Activated T-helper 1 cell treated with anti-CD3 and anti-CD28 coated beads, Interleukin-12 subunit alpha, Interleukin-12 subunit beta, Interleukin-2, Interleukin-4 antibody, amounts not matched to agents 30 ng/mL and 10 ng/mL and 1 ng/mL, durations not matched to agents 14 hours and 24 hours and 36 hours (primary cell): ENCODE measurements at places on chromosomes 7 and 10. TPM values are rescaled to one million over a fixed set of nuclear protein-coding genes. Genes with fewer than 3 reads are reported as not detected.

DNA sequence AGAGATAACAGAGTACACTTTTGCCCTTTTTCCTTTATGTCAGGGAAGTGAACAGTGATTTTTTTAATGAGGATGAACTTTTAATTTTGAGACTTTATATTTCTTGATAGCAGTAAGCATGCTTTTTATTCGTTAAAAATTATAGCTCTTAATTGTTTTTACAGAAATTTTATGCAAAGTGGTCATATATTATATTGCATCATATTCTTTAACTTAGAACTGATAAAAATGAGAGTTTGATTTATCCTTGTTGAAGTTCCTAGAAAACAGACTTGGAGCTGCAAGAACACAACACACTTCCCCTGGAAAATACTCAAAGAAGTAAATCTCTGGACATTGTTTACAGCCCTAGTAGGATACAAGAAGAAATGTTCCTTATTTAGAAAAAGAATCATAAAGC lies 21.2 kb upstream of the MINDY3 start:
- no peak for DNase-seq

TMEM176B gene
- total RNA-seq = not detected in 2 replicates

DNA sequence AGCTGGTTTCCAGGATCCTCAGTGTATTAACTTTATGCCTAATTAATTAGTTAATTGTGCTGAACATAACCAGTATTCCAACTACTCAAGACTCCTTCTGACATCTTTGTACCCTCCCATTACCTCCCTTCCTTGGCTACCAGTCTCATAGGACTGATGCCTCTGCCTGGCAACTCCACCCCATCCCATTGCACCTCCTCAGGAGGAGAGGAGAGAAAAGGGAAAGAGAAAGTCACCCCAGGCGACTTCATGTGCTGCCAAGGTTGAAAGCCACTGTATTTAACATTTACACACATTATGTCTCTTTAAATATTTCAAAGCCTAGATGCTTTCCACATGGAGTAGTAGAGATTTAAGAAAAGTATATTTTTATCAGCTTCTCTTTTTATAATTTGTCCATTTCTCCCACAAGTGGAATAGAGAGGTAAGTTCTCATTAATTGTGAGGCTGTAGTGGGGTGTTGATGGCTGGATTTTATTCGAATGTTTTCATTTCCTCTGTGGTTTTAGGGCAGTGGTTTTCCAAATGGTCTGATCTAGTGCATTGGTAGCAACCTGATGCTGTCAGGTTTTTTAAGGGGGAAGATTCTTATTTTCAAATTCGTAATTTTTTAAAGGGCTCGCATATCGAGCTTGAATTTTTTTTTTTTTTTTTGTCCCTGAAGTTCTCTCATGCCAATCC lies 148.0 kb downstream of the BICC1 start:
- no peak for DNase-seq

DNA sequence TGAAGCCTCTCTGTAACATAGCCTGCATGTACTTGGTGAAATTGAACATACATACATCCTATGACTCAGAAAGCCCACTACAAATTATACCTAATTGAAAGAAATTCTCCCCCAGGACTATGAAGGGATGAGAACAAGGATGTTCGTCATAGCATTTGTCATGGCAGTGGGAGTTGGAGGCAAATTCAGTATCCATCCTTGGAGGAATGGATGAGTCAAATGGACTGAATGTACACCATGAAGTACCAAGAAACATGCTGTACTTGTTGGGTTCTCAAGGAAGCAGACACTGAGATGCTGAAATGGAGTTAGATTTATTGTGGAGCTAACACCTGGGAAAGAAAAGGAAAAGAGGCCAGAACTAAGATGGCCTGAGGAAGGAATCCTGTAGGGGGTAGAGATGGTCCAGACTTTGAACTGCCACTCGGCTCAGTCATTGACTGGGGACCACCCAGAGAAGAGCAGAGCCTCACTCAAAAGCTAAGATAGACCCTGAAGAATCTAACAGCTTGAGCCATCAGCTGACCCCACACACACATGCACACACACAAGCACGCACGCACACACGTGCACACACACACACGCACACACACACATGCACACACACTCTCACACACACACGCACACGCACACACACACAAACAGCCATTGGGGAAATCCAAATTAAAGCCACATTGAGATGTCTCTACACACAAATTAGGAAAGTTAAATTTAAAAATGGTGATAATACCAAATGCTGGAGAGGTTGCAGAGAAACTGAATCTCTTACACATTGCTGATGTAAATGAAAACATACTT lies 22.3 kb downstream of the AOC1 start:
- no peak for DNase-seq

GRCh38 chr10:133109711-133110110 lies 22.0 kb downstream of the ADGRA1 start:
- DNase-seq = no peak

DNA sequence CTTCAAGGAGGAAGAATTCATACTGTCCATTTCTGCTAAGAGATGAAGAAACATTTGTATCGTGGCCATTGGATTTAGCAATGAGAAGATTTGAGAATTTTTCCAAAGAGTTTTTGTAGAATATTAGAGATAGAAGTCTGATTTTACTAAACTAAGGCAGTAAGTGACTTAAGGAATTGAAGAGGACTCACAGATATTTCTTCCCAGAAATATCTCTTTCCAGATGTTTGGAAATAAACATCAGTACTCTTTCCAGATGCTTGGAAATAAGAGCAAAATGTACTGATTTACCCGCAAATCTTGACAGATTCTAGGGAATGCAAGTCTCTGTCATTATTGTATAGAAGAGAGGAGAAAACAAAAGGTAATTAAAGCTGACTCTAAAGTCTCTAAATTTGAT lies 91.3 kb downstream of the IMMP2L start:
- no peak for DNase-seq

GRCh38 chr10:32932225-32932729 lies 25.8 kb downstream of the ITGB1 start:
- DNase-seq = no peak

HOXA7 gene
- total RNA-seq = not detected in 2 replicates

GRM3 gene
- not detected in 2 replicates for total RNA-seq

ZNF239 gene
- 1.4 and 1.7 TPM in 2 replicates for total RNA-seq

GRCh38 chr7:30225863-30226613 lies 58.4 kb upstream of the ZNRF2 start:
- DNase-seq = no peak

DNA sequence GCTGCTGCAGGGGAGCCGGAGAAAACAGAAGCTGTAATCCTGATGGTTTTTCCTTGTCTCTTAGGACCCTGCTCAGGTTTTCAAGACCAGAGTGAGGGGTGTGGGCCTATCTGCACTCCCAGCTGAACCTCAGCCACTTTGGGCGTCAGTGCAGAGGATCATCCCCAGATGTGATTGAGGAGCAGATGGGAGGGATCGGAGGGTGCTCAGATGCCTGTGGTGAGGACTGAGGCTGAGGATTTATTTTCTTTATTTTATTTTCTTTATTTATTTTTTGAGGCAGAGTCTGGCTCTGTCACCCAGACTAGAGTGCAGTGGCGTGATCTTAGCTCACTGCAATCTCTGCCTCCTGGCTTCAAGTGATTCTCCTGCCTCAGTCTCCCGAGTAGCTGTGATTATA lies 13.9 kb downstream of the COL26A1 start:
- DNase-seq = no peak

ADARB2 gene
- total RNA-seq = 0.05 and 0.20 TPM in 2 replicates

DNA sequence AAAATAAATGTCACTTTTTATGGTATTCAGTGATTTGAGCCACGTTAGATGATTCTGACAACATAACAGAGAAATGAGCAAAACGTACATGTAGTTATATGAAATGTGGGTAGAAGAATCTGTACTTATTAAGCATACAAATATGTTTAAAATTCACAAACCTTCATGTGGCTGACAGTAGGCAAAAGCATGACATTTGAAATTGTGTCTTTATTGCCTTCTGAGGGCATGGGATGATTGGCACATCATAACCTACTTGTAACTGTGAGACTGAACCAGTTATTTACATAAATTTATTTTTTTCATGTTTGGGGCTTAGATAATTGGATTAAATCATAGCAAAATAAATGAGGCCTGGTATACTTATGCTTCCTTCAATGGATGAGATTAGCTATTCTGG lies 202.2 kb downstream of the DNAJB9 start:
- DNase-seq = no peak

DNA sequence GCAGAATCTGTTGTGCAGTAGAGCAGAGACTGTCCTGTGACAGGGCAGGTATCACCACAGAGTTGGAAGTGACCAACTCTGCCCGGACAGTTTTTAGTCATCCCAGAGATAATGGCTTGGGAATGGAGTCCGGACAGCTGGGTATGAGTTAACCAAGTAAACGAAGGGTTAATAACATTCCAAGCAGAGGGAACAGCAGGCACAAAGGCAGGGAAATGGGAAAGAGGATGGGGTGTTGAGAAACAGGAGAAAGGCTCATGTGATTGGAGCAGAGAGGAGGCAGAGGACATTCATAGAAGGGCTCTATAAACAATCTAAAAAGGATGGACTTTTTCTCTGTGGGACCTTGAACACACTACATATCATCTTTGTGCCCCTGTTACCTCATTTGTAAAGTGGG lies 132.2 kb upstream of the YAE1 start:
- no peak for DNase-seq

- DNase-seq = no peak
These were observed 29.7 kb upstream of the GSDME start for GRCh38 chr7:24786941-24787340.

NODAL gene
- total RNA-seq = not detected in 2 replicates

CLDN3 gene
- total RNA-seq = not detected in 2 replicates

DNA sequence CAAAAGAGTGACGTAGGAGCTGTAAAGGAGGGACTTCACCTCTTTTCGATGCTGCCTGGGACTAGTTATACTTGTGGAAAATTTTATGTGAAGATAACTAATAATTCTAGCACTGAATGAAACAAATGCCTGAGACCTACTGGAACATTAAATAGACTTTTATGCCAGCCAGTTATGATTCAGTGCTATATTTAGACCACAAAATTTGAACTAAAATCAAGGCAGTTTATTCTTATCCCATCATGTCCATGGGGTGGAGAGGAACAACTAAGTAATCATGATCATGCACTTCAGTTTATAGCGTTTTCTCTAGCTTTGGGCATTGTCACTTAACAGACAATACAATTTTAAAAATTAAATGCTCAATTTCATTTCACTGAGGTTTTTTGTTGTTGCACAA lies 76.7 kb downstream of the ZEB1 start:
- DNase-seq = no peak

GRCh38 chr10:18955061-18955460 lies 93.5 kb upstream of the MALRD1 start:
- no peak for DNase-seq

DNA sequence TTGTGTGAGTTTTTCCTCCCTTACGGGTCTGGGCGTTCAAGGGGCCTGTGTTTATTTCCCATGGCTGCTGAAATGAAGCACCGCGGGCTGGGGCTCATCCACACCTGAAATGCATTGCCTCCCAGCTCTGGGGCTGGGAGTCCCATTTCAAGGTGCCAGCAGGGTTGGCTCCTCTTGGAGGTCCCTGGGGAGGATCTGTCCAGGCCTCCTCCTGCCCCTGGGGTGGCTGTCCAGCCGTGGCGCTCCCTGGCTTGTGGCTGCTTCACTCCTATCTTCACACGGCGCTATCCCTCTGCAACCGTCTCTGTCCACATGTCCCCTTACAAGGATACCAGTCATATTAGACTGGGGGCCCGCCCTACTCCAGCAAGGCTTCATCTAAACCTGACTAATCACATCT lies 41.1 kb upstream of the CNPY1 start:
- no peak for DNase-seq

DNA sequence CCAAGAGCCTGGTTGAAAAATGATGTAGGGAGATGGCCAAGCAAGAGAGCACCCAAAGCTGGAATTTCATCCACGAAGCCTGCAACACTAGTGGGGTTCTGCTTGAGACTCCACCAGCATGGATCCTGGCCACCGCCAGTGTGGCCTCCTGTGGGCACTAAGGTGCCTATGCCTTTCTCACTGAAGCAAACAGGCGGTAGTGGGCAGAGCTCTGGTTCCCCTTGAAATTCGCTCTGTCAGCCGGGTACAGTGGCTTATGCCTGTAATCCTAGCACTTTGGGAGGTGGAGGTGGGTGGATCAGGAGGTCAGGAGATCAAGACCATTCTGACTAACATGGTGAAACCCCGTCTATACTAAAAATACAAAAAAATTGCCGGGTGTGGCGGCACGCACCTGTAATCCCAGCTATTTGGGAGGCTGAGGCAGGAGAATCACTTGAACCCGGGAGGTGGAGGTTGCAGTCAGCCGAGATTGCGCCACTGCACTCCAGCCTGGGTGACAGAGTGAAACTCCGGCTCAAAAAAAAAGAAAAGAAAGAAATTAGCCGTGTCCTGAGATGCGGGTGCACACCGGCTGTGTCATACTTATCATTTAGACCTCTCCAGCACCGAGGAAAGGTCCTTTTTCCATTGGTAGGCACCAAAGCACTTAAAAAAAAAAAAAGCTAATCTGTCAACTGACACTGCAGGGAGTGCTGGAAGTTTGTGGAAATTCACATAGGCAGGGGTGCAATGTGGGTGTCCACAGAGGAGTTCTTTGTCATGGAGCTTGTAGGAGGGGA lies 28.3 kb downstream of the CCM2 start:
- no peak for DNase-seq

DNA sequence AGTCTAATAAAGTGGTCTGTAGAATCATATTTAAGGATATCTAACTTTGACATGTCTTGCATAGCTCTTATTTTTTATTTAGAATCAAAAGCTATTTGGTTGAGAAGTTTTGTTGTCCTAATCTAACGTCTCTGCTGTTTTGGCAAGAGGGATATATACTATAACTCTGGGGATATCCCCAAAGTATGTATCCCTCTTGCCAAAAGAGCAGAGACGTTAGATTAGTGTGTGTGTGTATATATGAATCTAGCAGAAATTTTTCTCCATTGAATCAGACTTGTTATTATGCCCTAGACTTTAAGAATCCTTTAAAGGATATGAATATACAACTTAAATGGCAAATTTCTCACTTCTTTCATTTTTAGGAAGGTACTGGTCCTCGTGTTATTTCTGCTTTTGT lies 9.6 kb downstream of the SMC3 start:
- DNase-seq = no peak

GRCh38 chr7:100130608-100131453 lies 4.1 kb downstream of the MBLAC1 start:
- peak; percentile 74 for DNase-seq

DNA sequence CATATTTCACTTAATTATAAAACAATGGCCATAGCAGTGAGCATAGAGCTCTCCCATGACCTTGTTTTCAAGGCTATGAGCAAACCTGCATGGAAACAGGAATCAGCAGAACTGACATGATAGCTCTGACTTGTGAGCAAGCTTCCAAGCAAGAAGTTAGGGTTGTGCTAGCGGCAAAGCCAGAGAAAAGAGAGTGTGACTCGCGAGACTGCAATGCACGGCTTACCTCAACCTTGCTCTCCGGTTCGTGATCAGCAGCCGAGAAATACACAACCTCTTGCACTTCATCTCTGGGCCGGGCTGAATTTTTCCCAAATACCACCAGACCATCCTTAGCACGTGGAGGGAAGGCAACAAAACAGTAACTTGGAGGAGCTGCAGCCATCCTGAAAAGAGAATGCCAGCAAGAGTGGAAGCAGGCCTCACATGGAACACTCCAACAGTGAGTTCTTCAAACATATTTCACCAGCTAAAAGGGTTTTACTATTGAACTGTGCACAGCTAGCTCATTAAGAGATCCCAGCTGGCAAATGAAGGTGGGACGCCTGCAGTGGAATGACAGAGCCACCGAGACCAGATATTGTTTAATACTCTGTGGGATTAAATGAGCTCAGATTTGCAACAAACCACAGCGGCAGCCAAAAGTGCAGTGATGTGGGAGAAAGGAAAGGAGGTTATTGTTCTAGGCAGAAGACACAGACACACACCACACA lies 20.8 kb downstream of the SCRN1 start:
- DNase-seq = no peak
